Naive thymus-derived CD8-positive, alpha-beta T cell (primary cell): ENCODE measurements at places on chromosomes 11 and 22. TPM values are rescaled to one million over a fixed set of nuclear protein-coding genes. Genes with fewer than 3 reads are reported as not detected.

The SEC14L2 gene
- polyA plus RNA-seq = 25.9 TPM

The NCR3LG1 gene
- polyA plus RNA-seq = 0.03 TPM

The KCNE3 gene
- polyA plus RNA-seq = not detected

The B4GALNT4 gene
- polyA plus RNA-seq = not detected

The THAP12 gene
- 58.6 TPM for polyA plus RNA-seq

The RABL2B gene
- polyA plus RNA-seq = 22.1 TPM

The CNGA4 gene
- polyA plus RNA-seq = 0.33 TPM

The DTX4 gene
- 0.64 TPM for polyA plus RNA-seq

The BET1L gene
- polyA plus RNA-seq = 59.2 TPM

The BAIAP2L2 gene
- not detected for polyA plus RNA-seq

The ALDH3B1 gene
- not detected for polyA plus RNA-seq

The CLDN5 gene
- polyA plus RNA-seq = 0.11 TPM

The PICALM gene
- 12.0 TPM for polyA plus RNA-seq

The FXYD2 gene
- polyA plus RNA-seq = 61.6 TPM

The GPHA2 gene
- not detected for polyA plus RNA-seq

The TIMM10B gene
- polyA plus RNA-seq = 30.9 TPM

The CRYBA4 gene
- not detected for polyA plus RNA-seq

The LRRC51 gene
- polyA plus RNA-seq = 3.1 TPM

The UVRAG gene
- 12.6 TPM for polyA plus RNA-seq

The FGF3 gene
- not detected for polyA plus RNA-seq

The SNX32 gene
- polyA plus RNA-seq = 0.40 TPM

The BIRC2 gene
- 32.2 TPM for polyA plus RNA-seq

The IRAG1 gene
- not detected for polyA plus RNA-seq

The PANX2 gene
- not detected for polyA plus RNA-seq

The SLC37A2 gene
- not detected for polyA plus RNA-seq

The TH gene
- polyA plus RNA-seq = not detected

The BID gene
- polyA plus RNA-seq = 67.0 TPM

The KCNK4 gene
- polyA plus RNA-seq = not detected

The XRCC6 gene
- polyA plus RNA-seq = 454 TPM

The PHOX2A gene
- polyA plus RNA-seq = not detected

The FGF19 gene
- polyA plus RNA-seq = not detected

The HORMAD2 gene
- polyA plus RNA-seq = not detected

The UPK3A gene
- not detected for polyA plus RNA-seq

The F2 gene
- polyA plus RNA-seq = not detected
